Panc1 (cell line): ENCODE measurements at places on chromosomes 16 and 17. TPM values are rescaled to one million over a fixed set of nuclear protein-coding genes. Genes with fewer than 3 reads are reported as not detected.

Gene KRT222
- total RNA-seq, result not detected

Gene KRTAP4-9
- not detected for total RNA-seq

Gene OTOP3
- not detected for total RNA-seq

Gene CYGB
- 6.0 TPM for total RNA-seq

Gene EFNB3
- total RNA-seq, result 2.5 TPM

Gene PRCD
- total RNA-seq, result 0.54 TPM

Gene CSH1
- not detected for total RNA-seq

Gene CLEC19A
- not detected for total RNA-seq

Gene HERPUD1
- total RNA-seq, result 45.2 TPM

Gene C16orf86
- 0.80 TPM for total RNA-seq
